ENCODE measurements at places on chromosomes 5 and 9.

DNA sequence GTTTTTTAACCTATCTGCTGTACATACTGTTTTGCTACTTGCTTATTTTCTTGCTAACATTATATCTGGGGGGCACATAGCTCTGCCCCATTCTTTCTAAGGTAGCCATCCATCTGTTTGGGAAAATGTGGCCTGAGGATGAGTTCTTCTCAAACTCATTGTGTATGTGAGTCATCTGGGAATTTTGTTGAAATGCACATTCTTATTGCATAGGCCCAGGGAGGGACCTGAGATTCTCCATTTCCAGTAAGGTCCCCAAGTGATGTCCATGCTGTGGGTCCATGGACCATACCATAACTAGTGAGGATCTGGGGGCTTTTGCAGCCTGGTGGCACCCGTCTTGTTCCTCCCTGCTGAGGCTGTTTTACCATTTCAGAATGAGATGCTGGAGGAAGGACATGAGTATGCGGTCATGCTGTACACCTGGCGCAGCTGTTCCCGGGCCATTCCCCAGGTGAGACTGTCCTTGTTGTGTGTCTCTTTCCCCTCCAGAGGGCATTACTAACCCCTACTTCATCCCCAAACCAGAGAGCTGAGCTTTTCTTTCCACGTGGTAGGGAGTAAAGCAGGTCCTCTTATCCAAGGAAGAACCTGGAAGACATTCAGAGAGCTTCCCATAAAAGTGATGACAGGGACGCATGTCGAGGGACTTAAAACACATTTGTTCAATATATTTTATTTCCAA, 28.6 kb downstream of the CYFIP2 start:
- DNase-seq = no peak

DNA sequence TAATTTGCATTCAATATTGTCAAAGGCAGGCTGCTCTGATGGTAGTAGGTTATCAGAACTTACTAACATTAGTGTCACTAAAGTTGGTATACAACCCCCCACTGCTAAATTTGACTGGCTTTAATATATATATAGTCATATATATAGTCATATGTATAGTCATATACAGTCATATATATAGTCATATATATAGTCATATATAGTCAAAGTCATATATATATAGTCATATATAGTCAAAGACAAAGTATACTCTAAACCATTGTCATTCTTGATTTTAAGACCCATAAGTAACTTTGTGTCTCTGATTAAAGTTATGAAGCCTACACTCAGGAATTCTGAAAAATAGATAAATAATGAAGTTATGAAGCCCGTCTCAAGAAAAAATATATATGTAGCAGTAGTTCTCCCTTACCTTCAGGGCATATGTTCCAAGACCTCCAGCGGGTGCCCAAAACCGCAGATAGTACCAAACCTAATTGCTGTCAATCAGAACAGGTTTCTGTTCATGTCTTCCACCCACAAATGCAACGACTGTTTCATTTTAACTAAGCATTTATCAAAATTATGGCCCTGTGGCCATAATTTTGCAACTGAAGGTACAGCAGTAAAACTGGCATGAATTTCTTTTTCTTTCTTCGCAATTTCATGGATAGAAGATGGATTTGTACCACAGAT, 40.1 kb downstream of the TRPM6 start:
- no peak for DNase-seq

- DNase-seq = no peak
Measured at GRCh38 chr9:126392662-126393371, 66.2 kb downstream of the MVB12B start.

GRCh38 chr5:17374973-17375742, 122.9 kb upstream of the TAF11L2 start:
- no peak for DNase-seq

- DNase-seq = no peak
Measured at GRCh38 chr5:175214152-175214551, 229.8 kb downstream of the DRD1 start.

- no peak for DNase-seq
Measured at GRCh38 chr5:71587766-71588532, 809 bp downstream of the MCCC2 start.

DNA sequence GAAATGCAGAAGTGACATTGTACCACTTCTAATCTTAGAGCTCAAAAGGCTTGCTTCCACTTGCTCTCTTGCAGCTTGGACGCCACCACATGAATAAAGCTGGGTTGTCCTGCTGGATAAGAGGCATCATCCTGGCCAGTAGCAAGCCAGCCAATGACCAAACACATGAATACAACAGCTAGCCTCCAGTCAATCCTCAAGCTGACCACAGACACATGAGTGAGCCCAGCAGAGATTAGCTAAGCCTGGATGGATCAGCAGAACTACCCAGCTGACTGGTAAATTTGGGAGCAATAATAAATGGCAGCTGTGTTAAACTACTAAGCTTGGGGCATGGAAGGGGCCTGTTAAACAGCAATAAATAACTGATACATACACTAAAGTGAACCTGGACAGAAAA, 121.1 kb upstream of the SLC12A2 start:
- no peak for DNase-seq

- no peak for DNase-seq
Measured at GRCh38 chr9:93079371-93079770, 16.6 kb upstream of the CARD19 start.

DNA sequence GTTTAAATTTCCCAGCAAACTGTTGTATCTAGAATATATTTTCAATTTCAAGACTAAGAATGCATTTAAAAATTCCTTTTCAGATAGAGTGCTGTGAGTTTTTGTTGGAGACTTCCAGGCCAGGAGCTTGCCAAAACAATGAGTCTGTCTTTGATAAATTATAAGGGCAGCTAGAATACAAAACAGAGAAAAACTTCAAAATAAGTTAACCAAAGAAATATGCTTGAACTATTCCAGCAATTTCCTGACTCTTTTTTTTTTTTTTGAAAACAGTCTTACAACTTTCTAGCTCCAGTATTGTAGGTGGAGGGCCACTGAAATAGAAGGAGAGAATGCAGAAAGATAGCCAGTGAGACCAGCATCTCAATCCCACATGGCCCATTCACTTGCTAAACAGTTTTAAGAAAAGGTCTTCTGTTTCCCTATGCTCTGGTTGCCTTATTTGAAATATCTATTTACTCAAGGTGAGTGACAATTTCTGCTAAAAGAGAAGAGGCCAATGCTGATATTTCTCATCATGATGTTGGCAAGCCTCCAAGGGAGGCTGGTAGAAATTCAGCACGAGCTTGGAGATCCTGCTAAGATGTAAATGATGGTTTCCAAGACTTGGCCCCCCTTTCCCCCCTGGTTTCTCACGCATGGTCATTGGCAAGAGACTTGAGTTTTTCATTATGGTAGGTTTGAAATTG, 103.2 kb downstream of the USP20 start:
- no peak for DNase-seq

GRCh38 chr5:56346741-56347535, 113.8 kb upstream of the ANKRD55 start:
- DNase-seq = no peak

DNA sequence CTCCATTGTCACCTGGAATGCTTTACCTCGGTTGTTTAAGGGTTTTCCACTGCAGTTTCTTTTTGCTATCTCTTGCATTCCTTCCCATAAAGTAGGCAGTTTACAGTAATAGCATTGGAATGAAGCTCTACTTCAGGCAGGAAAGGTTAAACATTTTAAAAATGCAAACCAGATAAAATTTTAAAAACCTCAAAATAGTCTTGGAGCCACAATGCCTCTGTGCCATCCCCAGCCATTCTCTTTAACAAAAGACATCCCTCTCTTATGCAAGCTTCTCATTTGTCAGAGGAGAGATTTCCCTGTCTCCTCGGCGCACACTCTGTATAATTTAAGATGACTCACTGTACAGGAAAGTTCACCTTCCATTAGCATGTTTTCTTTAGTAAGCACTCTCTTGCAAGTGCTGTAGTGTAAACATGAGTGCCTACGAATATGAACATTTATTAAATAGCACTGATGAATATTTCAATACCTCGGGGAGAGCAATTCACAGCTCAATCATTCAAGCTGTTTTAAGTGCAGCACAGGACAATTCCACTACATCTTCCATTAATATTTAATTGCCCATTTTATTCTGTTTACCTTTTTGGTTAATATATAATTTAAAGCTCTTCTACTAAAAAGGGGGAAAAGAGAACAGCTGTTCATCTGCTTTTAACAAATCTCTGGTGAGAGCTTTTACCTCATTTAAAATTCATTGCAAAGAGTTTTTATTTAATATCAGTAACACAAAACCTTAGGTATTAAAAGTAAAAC, 343.6 kb downstream of the SPATA31D1 start:
- DNase-seq = no peak
